Inflammatory macrophage (primary cell): ENCODE measurements at places on chromosomes 13 and 19.

GRCh38 chr13:49221590-49221965, 1.4 kb downstream of the MLNR start:
- no peak for DNase-seq

- DNase-seq: no peak
These were observed 67.8 kb upstream of the ZDHHC20 start for GRCh38 chr13:21526707-21527540.

DNA sequence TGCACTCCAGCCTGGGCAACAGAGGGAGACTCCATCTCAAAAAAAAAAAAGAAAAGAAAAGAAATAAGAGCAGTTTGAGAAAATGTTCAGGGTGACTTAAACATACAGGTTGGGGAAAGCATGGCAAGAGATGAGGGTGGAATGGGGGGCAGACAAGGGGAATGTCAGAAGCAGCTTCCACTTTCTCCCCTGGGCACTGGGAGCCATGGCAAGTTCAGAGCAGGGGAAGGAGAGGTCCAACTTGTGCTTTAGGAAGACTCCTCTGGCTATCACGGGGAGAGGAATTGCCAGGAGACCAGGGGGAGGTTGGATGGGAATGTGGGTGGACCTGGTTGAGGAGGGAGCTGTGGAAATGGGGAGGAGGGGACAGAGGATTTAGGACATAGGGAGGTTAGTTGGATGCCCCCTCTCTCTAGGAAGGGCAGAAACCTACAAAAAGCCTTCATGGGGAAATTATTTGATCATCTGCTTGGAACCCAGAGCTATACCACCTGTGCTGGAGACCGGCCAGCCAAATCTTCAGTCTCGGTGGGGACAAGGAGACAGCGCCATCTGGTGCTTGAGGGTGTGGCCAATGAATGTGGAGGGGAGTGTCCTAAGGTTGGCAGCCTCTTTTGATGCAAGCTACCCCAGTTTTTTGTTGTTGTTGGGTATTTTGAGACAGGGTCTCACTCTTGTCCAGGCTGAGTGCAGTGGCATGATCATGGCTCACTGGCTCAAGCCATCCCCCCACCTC, 7.3 kb upstream of the STRN4 start:
- peak; percentile 44 for DNase-seq

DNA sequence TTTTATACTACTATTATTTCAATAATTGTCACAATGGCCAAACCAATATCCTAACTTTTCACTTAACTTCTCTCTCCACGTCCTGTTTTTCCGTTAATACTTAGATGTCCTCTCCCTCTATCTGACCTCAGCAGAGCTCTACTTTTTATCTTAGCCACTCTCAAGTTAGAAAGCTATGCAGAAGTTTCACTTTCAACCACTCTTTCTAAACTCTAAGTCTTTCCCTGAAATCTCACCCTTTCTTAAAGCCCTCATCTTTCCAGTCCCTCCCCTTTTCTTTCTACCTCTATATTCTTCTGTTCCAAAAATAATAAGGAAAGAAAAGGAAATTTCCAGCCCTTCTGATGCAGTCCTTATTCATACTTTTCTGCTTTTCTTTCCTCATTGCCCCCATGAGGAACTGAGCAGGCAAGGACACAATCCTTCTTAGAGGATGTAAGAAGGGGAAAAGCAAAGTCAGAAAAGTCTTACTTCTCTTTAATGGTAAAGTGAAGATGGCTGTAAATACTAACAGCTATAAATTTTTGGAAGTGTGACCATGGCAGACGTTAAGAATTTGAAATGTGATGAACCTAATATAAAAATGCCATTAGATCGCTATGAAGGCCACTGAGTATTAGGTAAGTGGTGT, 23.0 kb downstream of the FAM216B start:
- DNase-seq: no peak

- no peak for DNase-seq
These were observed 1.1 kb upstream of the TMTC4 start for GRCh38 chr13:100675661-100676129.

DNA sequence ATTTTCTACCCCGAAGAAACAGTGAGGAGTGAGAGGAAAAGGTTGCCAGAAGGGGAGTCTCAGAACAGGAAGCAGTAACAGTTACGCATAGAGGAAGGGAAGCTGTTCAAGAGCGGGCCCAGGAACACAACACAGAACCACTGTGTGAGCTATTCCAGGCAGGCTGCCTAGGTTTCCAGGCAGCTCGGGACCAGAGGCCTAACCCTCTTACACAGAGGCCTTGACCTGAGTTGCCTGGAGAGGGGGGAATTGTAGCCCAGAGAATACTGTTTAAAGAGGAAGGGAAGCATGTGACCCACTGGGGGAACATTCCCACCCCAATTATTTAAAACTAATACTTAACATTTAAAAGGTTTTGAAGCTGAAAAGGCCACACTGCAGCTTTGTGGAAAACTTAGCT, 93.3 kb upstream of the ZNF98 start:
- DNase-seq: no peak
